Activated T-helper 2 cell treated with anti-CD3 and anti-CD28 coated beads, Interferon-gamma antibody, Interleukin-2, Interleukin-4, amounts not matched to agents 10 μg/mL and 5 μg/mL and 100 μg/mL, durations not matched to agents 14 hours and 24 hours and 36 hours (primary cell): ENCODE measurements at places on chromosomes 5 and 9. TPM values are rescaled to one million over a fixed set of nuclear protein-coding genes. Genes with fewer than 3 reads are reported as not detected.

The FBP2 gene
- not detected in 2 replicates for total RNA-seq

DNA sequence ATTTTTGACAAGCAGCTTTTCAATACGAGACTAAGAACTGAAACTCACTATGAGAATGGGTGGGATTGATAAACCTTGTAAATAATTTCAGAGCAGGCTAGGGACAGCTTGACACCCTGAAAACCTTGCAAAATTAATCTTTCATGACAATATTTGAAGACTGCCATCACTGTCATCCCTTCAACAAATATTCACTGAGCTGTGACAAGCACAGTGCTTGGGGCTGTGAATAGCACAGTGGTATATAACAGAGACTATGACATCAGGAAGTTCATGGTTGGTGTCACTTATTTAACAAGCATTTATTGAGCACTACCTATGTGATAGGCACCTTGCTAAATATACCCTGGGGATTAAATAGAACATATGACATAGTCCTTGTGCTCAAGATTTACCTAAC, 741.0 kb upstream of the RIOK2 start:
- DNase-seq, result no peak
- H3K4me1 ChIP-seq, result no peaks in the 10 kb centered on the region
- H3K27ac ChIP-seq, result no peak overlapping the region
- no peak overlapping the region for H3K4me3 ChIP-seq
- no peaks in the 10 kb centered on the region for H3K27me3 ChIP-seq

DNA sequence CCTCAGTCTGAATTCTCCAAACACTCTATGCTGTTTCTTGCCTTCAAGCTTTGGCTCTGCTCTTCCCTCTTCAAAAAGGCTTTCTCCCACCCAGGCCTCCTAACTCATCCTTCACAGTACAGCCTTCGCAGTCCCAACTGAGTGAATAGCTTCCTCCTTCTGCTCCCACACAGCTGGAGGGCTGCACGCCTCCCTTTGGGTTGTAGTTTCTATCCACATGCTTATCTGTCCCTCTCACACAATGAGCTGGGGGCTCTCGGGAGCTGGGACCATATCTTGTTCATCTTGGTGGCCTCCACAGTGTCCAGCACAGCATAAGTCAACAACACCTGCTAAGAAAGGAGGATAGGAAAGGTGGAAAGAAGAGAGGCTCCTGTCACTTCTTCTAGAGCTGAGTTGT, 69.5 kb upstream of the XPA start:
- peaks cover 23% of the 10 kb centered on the region for H3K27me3 ChIP-seq
- no peak overlapping the region for H3K27ac ChIP-seq
- no peaks in the 10 kb centered on the region for H3K4me1 ChIP-seq
- no peak overlapping the region for H3K4me3 ChIP-seq
- H3K36me3 ChIP-seq, result no peaks in the 10 kb centered on the region

- no peak overlapping the region for H3K27ac ChIP-seq
- no peaks in the 10 kb centered on the region for H3K27me3 ChIP-seq
- H3K4me1 ChIP-seq, result no peaks in the 10 kb centered on the region
Observed at GRCh38 chr9:3647652-3648051, 121.9 kb upstream of the RFX3 start.

The EPB41L4B gene
- 1.5 and 1.6 TPM in 2 replicates for total RNA-seq

The PCDHGA4 gene
- 0.44 and 0.57 TPM in 2 replicates for total RNA-seq

The SPATA31C1 gene
- total RNA-seq, result not detected in 2 replicates

- peak overlapping the region; percentile 91 for H3K27ac ChIP-seq
- H3K36me3 ChIP-seq, result peaks cover 33% of the 10 kb centered on the region
- peak; percentile 67 for DNase-seq
- peak overlapping the region; percentile 85 for H3K4me3 ChIP-seq
- peaks cover 14% of the 10 kb centered on the region for H3K27me3 ChIP-seq
- H3K4me1 ChIP-seq, result peaks cover 19% of the 10 kb centered on the region
Observed at GRCh38 chr9:131277910-131278701, 1.8 kb upstream of the FAM78A start.

- no peaks in the 10 kb centered on the region for H3K27me3 ChIP-seq
- peaks cover 11% of the 10 kb centered on the region for H3K36me3 ChIP-seq
- no peak overlapping the region for H3K27ac ChIP-seq
- peaks cover 9% of the 10 kb centered on the region for H3K4me1 ChIP-seq
- no peak overlapping the region for H3K4me3 ChIP-seq
Observed at GRCh38 chr5:67100301-67100700, 96.3 kb downstream of the CD180 start.

The DIRAS2 gene
- total RNA-seq, result 0.05 TPM in 1 of 2 replicates, not detected in the other

The FOXD4L6 gene
- 0.18 TPM in 1 of 2 replicates, not detected in the other for total RNA-seq

GRCh38 chr5:39178171-39178570, 41.2 kb downstream of the FYB1 start:
- H3K27me3 ChIP-seq, result no peaks in the 10 kb centered on the region
- peak overlapping the region; percentile 69 for H3K4me3 ChIP-seq
- peaks cover 32% of the 10 kb centered on the region for H3K36me3 ChIP-seq
- DNase-seq, result no peak
- peak overlapping the region; percentile 84 for H3K27ac ChIP-seq

- no peak overlapping the region for H3K4me3 ChIP-seq
- no peak overlapping the region for H3K27ac ChIP-seq
- no peak for DNase-seq
- no peaks in the 10 kb centered on the region for H3K36me3 ChIP-seq
- H3K27me3 ChIP-seq, result no peaks in the 10 kb centered on the region
- peaks cover 2% of the 10 kb centered on the region for H3K4me1 ChIP-seq
Observed at GRCh38 chr9:116953271-116953670, 266.2 kb downstream of the TRIM32 start.

DNA sequence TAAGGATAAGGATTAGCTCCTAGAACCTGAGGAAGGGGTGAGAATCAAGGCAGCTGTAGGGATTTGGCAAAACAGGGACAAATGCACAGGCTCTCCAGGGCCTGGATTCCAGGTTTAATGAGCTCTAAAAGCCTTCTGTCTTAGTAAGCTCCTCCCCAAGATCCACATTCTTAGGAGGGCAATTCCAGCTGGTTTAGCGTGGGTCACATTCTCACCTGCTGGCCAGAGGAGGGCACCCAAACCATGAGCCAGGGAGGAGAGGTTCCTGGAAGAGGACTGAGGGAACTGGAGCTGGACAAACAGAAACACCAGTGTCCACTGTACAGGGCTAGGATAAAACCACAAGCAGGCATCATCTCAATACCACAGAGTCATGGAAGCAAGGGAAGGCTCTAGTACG, 480.0 kb downstream of the CCDC171 start:
- no peaks in the 10 kb centered on the region for H3K36me3 ChIP-seq
- no peak overlapping the region for H3K27ac ChIP-seq
- no peak for DNase-seq
- peaks cover 9% of the 10 kb centered on the region for H3K4me1 ChIP-seq
- no peak overlapping the region for H3K4me3 ChIP-seq

The CDKN2A gene
- 5.8 and 7.4 TPM in 2 replicates for total RNA-seq

GRCh38 chr9:125514468-125514867, 192.5 kb downstream of the MAPKAP1 start:
- DNase-seq, result no peak
- no peak overlapping the region for H3K27ac ChIP-seq
- H3K4me1 ChIP-seq, result peaks cover 17% of the 10 kb centered on the region
- no peaks in the 10 kb centered on the region for H3K27me3 ChIP-seq
- H3K4me3 ChIP-seq, result no peak overlapping the region
- peaks cover 4% of the 10 kb centered on the region for H3K36me3 ChIP-seq

The DCANP1 gene
- not detected in 2 replicates for total RNA-seq

DNA sequence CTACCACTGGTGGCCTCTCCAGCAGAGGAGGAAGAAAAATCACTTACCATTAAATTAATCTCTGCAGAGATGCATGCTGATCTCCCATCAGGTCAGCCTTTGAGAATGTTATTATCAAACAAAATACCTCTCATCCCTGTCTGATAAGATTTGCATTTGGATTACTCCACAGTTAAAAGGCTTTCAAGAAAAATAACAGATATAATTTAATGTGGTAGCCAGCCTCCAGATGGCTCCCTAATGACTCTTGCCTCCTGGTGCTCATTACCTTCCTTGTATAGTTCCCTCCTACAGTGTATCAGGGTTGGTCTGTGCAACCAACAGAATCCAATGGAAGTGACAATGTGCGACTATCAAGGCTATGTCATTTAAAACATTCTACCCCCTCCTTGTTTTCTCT, 63.6 kb upstream of the TNPO1 start:
- peaks cover 7% of the 10 kb centered on the region for H3K27me3 ChIP-seq
- no peak overlapping the region for H3K27ac ChIP-seq
- no peak for DNase-seq
- H3K4me3 ChIP-seq, result no peak overlapping the region
- no peaks in the 10 kb centered on the region for H3K4me1 ChIP-seq
- H3K36me3 ChIP-seq, result no peaks in the 10 kb centered on the region

GRCh38 chr5:25160891-25161290, 516.1 kb upstream of the CDH10 start:
- H3K27me3 ChIP-seq, result no peaks in the 10 kb centered on the region
- no peaks in the 10 kb centered on the region for H3K36me3 ChIP-seq
- DNase-seq, result no peak
- no peak overlapping the region for H3K4me3 ChIP-seq

DNA sequence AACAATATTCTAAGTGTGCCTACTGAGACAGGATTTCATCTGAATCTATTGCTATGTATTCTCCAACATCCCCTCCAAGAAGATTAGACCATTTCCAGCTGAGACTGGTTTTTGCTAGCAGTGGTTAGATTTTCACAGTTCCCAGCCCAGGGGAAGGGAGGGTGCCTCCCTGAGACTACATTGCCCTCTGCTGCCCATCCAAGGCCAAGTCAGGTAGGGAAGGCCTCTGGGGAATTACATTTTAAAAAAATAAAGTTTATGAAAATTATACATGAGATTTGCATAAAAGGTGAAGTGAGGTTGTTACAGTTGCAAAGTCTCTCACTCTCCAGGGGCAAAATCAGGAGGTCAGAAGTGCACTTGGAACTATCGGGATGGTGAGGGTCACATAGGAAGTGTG, 28.0 kb upstream of the SYK start:
- no peaks in the 10 kb centered on the region for H3K4me1 ChIP-seq
- no peak overlapping the region for H3K4me3 ChIP-seq
- H3K27me3 ChIP-seq, result peaks cover 7% of the 10 kb centered on the region
- DNase-seq, result no peak

- DNase-seq, result no peak
- no peaks in the 10 kb centered on the region for H3K36me3 ChIP-seq
- H3K4me1 ChIP-seq, result peaks cover 6% of the 10 kb centered on the region
- H3K4me3 ChIP-seq, result no peak overlapping the region
- no peak overlapping the region for H3K27ac ChIP-seq
- H3K27me3 ChIP-seq, result peaks cover 34% of the 10 kb centered on the region
Observed at GRCh38 chr9:107635101-107635802, 145.7 kb upstream of the KLF4 start.

GRCh38 chr9:128634651-128635262, 21.9 kb downstream of the DYNC2I2 start:
- no peak overlapping the region for H3K27ac ChIP-seq
- DNase-seq, result no peak
- H3K27me3 ChIP-seq, result no peaks in the 10 kb centered on the region

GRCh38 chr9:9615086-9615485, 997.7 kb downstream of the PTPRD start:
- no peaks in the 10 kb centered on the region for H3K36me3 ChIP-seq
- H3K4me3 ChIP-seq, result no peak overlapping the region
- H3K27ac ChIP-seq, result no peak overlapping the region
- H3K27me3 ChIP-seq, result no peaks in the 10 kb centered on the region

- no peak overlapping the region for H3K4me3 ChIP-seq
- no peak for DNase-seq
- no peak overlapping the region for H3K27ac ChIP-seq
- no peaks in the 10 kb centered on the region for H3K4me1 ChIP-seq
Observed at GRCh38 chr9:125470767-125471580, 209.3 kb downstream of the GAPVD1 start.

- H3K27ac ChIP-seq, result peak overlapping the region; percentile 73
- H3K27me3 ChIP-seq, result no peaks in the 10 kb centered on the region
- H3K36me3 ChIP-seq, result peaks cover 41% of the 10 kb centered on the region
Observed at GRCh38 chr5:111748304-111748763, 8.7 kb downstream of the NREP start.

The F12 gene
- 3.5 and 5.8 TPM in 2 replicates for total RNA-seq
